ENCODE measurements at places on chromosomes 3 and 15. TPM values are rescaled to one million over a fixed set of nuclear protein-coding genes. Genes with fewer than 3 reads are reported as not detected.

The CLDN11 gene
- 1.6 TPM for total RNA-seq

The FGD5 gene
- total RNA-seq, result 0.25 TPM

- no peak for DNase-seq
- H3K27me3 ChIP-seq, result no peaks in the 10 kb centered on the region
- peaks cover 4% of the 10 kb centered on the region for H3K4me1 ChIP-seq
- H3K4me3 ChIP-seq, result no peak overlapping the region
- H3K27ac ChIP-seq, result no peak overlapping the region
These were observed 25.0 kb downstream of the SH3GL3 start for GRCh38 chr15:83472151-83472550.

DNA sequence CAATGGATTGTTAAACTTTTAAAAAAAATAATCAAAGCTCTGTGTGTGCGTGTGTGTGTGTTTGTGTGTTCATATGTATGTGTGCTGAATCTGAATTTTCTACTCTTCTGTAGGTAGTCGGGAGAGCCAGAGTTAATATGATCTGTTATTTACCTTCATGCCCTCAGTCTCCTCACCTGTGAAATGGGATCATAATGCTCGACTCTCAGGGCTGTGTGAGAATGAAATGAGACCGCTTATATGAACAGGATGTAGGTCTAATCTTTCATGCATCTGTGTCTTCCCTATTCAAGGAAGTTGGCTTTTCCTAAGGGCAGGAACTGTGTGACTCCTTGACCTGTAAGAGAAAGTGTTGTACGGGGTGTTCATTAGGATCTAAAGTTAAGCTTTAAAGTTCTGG is 182.2 kb downstream of the RPLP1 start:
- peaks cover 6% of the 10 kb centered on the region for H3K36me3 ChIP-seq
- no peak for DNase-seq
- H3K27me3 ChIP-seq, result no peaks in the 10 kb centered on the region
- H3K4me3 ChIP-seq, result no peak overlapping the region
- H3K27ac ChIP-seq, result no peak overlapping the region
